ENCODE measurements at places on chromosomes 3 and 15.

DNA sequence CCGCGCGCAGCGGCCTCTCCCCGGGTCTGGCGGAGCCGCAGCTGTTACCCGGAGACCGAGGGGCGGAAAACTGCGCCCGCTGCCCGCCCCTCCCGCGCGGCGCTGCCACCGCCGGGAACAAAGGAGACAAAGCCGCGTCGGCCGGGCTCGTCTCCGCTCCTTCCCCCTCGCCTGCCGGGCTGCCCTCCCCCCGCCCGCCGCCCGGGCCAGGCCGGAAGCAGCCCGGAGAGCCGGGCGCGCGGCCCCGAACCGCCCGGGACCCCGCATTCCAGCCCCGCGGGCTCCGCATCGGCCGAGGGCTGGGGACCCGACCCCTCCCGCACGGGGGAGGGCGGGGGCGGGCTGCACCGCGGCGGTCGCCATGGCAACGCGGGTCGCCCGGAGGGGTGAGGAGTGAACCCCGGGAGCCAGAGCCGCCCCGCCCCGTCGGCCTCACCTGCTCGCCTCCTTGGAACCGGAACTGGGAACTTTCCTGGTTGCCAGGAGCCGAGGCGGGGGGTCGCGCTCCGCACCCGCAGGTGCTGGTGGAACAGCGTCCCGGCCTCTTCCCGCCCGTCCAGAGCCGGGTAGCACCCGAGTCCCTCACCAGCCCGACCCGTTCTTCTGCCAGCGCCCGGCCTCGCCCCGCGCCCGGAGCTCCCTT, 448 bp downstream of the PLXNB1 start:
- DNase-seq, result peak; percentile 77

- DNase-seq, result no peak
Observed at GRCh38 chr15:68821190-68821840, 620 bp upstream of the ANP32A start.

DNA sequence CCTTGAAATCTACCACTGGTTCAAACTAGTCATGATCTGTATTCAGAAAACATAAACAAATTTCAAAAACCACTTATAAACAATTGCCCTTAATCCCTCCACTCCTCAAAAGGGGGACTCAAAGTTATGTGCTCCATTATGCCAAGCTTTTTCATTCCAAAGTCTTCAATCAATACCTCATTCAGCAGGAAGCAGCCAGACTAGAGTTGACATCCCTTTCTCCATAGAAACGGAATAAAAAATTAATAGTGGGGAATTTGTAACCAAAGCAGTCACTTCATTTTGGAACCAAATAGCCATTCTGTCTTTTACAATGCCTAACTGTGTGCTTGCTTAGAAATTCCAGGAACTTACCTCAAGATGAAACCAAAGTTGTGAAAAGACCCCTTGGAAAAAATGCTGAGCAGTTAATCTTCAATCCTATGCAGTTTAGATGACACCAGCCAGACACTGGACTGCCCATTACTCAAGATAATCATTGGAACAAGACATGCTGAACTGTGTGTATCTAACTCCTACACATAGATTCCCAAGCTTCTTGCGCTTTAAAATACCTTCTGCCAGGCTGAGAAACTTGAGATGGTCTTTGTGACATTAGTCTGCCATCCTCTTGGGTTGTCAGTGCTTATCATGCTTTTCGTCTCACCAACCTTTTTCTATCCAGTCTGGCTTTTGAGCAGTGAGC, 406.2 kb downstream of the PLOD2 start:
- no peak for DNase-seq

- DNase-seq, result no peak
Observed at GRCh38 chr3:143648218-143648617, 200.1 kb downstream of the SLC9A9 start.

- DNase-seq, result no peak
Observed at GRCh38 chr3:135911110-135911509, 54.4 kb upstream of the PPP2R3A start.

- no peak for DNase-seq
Observed at GRCh38 chr3:72708441-72708840, 139.8 kb downstream of the SHQ1 start.

Measured in amygdala (tissue), 56 donors.